ENCODE measurements at places on chromosomes 13 and 19. TPM values are rescaled to one million over a fixed set of nuclear protein-coding genes. Genes with fewer than 3 reads are reported as not detected.
A peak's percentile ranks its signal among the peaks of the same experiment; 100 is the strongest.

The NFIX gene
- total RNA-seq, result 5.8 TPM

DNA sequence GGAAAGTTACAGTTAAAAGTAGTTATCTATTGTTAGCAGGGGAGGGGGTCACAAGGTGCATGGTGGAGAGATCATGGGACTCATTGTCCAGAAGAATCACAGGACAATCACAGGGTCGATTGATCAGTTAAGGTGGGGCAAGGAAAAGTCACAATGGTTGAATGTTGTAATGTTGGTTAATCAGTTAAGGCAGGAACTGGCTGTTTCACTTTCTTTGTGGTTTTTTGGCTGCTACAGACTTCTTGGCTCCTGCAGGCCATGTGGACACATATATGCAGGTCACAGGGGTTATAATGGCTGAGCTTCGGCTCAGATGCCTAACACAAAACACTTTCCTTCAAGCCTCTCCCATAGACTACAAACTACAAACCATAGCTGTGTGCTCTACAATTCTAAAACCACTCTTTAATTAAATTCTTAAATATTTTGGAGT is 6.9 kb upstream of the ZNF431 start:
- DNase-seq, result no peak

DNA sequence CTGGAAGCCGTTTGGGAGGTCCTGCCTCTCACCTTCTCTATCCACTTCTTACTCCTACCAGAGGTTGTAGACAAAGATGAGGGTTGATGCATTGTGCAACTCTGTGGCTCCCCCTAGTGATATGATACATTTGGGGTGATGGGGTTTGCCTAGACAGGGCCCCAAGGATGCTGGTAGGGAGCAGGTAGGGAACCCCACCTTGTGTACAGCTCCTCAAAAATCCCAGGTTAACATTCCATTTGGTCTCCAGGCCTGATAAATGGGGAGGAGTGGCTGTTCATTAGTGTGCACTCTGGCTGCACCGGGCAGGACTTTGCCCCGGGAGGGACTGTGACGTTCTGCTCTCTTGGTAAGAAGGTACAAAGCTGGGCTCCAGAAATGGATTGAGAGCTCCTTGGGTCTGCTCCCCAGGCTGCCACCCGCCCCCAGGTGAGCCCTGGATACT is 19.2 kb downstream of the SIGLEC8 start:
- peak; percentile 2 for DNase-seq

- no peak for DNase-seq
Measured at GRCh38 chr13:94182185-94182761, 297.2 kb downstream of the DCT start.

DNA sequence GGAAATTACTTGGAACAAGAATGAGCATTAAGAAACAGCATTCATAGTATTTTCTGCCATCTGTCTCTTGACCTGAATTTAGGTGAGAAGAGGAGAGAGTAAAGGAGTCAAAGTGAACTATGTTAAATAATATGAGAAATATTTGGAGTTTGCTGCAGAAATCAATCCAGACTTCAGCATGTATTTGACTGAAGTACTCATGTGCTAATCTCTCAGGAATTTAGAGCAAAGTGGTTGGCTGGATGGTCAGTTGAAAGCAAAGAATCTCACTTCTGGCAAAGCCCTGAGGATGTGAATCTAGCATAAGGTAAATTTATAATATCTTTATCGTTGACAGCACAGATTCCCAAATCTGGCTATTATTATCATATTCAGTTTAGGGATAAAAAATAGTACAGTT is 394.3 kb downstream of the PCDH17 start:
- no peak for DNase-seq

DNA sequence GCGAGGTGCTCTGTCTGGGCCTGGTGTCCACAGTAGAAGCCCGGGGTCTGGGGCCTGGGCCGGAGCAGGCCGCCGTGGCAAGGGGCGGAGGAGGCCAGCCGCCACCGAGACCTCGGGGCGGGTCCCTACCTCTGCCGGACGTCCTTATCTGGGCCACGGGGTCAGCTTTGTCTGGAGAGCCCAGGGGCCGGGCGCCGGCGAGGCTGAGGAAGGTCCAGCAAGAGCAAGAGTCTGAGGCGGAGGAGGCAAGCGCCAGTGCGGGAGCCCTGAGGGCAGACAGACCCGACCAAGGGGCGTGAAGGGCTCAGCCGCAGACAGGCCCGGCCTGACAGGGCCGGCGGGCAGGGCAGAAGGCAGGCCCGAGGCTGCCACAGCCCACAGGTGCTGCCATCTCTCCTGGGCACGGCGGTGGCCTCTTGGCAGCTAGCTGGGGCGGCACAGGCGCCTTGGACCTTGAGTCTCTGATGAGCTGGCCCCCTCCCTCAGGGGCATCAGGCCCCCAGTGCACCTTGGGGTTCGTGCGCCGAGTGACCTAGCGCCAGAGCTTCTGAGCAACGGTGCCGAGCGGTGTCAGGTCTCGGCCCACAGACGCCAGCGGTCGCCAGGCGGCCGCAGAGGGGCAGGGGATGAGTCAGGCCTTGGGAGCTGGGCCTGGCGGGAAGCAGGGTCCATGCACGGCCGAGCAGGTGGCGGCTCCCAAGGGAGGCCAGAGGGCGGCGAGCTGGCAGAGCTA is 19.1 kb upstream of the AKAP8 start:
- no peak for DNase-seq

The NKG7 gene
- not detected for total RNA-seq

- no peak for DNase-seq
Measured at GRCh38 chr13:29117663-29118062, 297.5 kb downstream of the MTUS2 start.

DNA sequence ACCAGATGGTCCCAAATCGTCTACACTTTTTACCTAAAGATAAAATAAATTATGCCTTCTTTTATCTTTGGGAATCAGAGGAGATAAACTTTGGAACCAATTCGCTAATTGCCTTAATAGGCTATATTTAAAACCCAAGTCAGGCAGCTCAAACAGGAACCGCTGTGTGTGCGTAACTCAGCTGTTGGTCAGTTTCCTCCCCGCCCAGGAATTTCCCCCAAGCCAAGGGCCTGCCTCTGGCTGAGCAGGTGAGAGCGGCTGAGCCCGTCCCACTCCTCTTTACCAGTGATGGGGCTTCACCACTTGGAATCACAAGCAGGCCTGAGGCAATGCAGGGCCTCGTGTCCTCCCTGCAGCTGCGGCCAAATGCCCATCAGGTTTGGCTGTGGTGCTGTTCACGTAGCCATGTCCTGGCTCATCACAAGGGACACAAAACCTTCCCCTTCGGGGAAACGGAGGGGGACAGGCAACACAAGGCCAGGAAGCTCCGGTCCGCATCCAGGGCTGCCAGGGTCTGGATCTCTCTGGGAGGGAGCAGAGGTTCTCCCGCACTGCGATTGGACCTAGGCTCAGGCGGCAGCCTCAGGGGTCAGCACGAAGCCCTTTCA is 503 bp upstream of the SLC7A9 start:
- DNase-seq, result no peak

GRCh38 chr19:7534531-7535046 is 928 bp upstream of the PNPLA6 start:
- peak; percentile 43 for DNase-seq

DNA sequence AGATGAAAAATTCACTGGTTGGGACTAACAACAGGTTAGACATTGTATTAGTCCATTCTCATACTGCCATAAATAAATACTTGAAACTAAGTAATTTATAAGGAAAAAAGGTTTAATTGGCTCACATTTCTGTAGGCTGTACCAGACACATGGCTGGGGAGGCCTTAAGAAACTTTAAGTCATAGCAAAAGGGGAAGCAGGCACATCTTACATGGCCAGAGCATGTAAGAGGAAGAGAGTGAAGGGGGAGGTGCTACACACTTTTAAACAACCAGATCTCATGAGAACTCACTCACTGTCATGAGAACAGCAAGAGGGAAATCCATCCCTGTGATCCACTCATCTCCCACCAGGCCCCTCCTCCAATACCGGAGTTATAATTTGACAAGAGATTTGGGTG is 125.9 kb downstream of the SUCLA2 start:
- no peak for DNase-seq

DNA sequence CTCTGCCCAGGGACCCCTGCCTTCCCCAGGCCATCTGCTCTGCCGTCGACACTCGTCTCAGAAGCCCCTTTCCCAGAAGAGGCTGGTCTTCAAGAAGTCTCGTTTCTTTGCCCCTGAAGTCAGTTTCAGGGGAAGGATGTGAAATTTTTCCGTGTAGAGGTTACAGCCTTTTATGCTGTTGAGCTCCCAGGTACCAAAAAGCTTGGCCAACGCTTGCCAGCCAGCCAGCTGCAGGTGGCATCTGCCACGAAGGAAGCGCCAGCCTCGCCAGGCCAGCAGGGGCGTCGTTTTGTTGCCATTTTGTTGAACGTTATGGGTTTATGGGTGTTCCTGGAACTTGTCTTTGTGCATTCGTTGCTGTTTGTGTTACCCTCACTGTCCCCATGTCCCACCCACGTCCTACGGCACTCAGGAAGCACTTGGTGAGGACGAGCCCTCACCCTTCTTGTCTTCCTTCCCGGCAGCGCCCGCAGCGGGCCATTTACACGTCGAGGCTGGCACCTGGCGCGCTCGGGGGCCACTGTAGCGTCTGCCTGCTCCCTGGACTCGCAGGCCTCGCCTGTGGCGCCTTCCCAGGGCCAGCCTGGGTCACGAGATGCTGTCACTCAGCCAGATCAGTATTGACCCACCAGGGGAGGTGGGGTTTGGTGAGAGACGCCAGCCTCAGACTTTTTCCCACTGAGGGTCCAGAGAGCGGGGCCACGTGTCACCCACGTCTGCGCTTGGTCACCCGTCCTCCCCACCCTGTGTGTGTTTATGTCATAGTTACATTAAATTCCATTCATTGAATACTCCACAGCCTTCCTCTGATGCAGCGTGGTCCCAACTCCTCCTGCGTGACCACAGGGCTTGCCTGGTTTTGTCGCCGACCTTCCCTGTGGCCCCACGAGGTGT is 37.1 kb downstream of the AP1M1 start:
- no peak for DNase-seq

GRCh38 chr13:46676378-46676725 is 120.6 kb downstream of the ESD start:
- DNase-seq, result peak; percentile 61

- no peak for DNase-seq
Measured at GRCh38 chr19:22945560-22945959, 57.4 kb downstream of the ZNF728 start.

GRCh38 chr19:35410487-35410886 is 37.6 kb upstream of the FFAR2 start:
- DNase-seq, result no peak

DNA sequence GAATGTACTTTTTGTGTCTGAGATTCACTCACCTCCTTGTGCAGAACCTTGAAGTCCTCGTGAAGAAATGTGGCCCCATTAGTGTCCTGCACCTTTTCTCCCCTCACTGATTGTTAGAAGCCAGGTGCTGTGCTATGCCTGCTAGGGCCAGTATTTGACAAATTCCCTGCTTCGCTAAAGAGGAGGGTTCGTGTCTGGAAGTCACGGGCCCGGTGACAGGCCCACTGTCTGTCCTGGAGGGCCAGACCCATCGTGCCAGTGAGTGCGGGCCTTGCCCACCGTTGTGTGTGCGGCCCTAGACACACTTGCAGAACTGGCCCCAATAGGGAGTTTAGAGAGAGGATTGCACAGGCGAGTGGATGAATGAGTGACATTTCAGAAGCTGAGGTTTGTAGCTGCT is 36.8 kb upstream of the GAS6 start:
- DNase-seq, result no peak

GRCh38 chr13:99630269-99630898 is 129.1 kb downstream of the TM9SF2 start:
- DNase-seq, result no peak

DNA sequence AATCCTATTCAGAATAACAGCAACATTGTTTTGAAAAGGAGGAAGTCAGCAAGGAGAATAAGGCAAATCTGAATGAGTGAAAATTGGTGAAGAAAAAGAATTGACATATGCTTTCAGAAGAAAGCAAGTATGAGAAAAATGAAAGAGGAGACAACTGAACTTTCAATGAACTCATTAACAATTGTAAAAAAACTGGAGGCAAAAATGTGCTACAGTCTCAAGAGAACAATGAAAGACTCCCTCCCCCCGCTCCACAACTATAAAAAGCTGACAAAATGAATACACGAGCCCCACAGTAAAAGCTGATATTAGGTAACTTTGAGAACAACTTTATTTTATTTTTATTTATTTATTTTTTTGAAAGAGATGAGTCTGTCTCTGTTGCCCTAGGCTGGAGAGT is 373.1 kb downstream of the DIAPH3 start:
- DNase-seq, result no peak

DNA sequence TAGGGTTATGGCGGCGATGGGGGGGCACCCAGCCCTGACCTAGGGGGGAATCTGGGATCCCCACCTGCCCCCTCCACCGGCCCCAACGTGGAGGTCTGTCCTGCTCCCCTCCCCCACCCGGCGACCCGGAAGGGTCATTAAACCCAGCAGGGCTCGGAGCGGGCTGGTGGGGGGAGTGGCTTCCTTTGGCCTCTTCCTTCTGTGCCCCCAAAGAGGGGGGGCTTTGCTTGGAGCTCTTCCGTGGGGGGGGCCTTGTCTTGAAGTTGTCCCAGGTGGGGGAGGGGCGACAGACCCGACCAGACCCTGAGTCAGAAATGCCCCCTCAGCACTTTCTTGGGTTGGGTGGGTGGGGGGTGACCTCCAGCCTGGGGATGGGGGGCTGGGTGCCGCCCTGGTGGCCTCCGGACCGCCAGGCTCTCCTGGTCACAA is 1.5 kb downstream of the ARID3A start:
- DNase-seq, result no peak

DNA sequence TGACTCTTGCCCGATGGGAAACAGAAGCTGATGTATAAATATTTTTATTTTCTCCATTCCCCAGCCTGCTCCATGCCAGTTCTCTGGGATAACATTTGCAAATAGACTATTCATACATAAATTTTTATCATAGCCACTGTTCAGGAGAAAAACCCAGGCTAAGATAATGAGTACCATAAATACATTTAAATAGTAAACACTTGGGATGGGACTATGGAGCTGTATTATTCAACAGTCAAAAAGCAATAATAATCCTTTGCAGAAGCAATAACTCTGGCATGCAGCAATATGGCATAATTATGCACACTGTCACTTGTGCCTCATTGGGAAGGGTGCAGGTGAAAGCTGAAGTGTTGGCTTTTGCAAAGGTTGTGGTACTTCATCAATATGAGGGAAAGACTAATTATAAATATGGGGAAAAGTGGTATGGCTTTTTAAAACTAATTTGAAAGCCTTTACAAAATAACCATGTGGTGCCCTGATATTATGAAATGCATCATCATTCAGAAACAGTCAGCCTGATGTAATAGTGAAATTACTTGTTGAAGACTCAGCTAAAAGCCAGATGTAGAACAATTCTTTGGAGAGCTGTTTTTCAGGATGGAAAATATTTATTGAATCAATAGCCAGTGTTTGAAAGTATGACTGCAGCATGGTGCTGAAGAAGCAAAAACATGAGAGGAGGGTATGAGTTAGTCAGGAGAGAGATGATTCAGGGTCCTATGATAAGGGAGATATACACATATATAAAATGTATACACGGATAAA is 2476.7 kb downstream of the PCDH9 start:
- DNase-seq, result peak; percentile 7

- peak; percentile 89 for DNase-seq
Measured at GRCh38 chr13:42626176-42626860, 52.4 kb downstream of the TNFSF11 start.

GRCh38 chr19:18232540-18233223 is 6.4 kb upstream of the PDE4C start:
- no peak for DNase-seq

- no peak for DNase-seq
Measured at GRCh38 chr13:95541308-95541707, 11.2 kb upstream of the CLDN10 start.

The SYNGR4 gene
- total RNA-seq, result not detected
